Sigmoid colon (tissue), 7 donors: ENCODE measurements at places on chromosomes 13 and 19. TPM values are rescaled to one million over a fixed set of nuclear protein-coding genes. Genes with fewer than 3 reads are reported as not detected.
A peak's percentile ranks its signal among the peaks of the same experiment; 100 is the strongest.

DNA sequence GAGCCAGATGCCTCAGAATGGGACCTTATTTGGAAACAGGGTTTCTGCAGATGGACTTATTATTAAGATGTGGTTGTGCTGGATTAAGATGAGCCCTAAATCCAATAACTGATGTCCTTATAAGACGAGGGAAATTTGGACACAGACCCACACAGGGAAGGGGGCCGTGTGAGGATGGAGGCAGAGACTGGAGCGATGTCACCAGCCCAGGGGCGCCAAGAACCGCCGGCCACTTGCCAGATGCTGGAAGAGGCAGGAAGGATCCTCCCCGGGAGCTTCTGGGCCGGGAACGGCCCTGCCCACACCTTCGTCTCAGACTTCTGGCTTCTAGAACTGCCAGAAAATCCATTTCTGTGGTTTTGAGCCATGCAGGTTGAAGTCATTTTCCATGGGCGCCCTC lies 26.6 kb downstream of the GNG7 start:
- no peak for DNase-seq

DNA sequence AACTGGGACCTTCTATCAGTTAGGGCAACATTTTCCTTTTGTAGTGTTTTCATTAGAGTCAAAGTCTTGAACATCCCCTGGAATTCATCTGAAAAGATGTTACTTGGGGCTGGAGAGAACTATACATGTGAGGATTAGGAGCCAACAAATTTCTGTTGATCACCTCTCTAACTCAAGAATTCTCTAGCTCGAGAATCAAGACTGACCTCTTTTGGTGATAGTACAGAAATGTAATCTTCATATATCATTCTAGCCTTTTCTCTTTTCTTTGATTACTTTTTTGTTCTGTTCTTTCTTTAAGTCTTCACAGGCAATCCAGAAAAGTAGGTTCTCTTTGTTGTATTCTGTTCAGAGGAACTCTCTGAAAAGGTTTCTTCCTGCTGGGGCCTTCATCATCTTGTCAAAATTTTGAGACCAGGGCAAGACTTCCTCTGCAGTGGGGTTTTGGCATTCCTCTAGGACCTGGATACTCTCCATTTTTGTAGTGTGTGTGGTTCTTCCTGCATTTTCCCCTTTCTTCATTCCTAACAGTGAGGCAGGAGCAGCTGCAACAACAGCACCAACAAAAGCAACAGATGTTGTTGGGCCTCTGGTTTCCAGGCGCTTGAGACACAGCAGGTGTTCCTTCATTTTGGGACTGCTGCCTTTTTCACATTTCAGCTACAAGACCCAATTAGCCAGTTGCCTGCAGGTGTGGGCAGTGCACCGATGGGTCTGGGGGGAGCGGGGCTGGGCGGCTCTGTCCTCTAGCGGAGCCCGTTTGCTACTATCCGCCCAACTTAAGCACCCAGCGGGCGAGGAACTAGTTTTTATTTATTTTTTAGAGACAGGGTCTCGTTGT lies 26.2 kb downstream of the ELF1 start:
- no peak for DNase-seq

- no peak for DNase-seq
These were observed 14.6 kb downstream of the CSNK1A1L start for GRCh38 chr13:37090912-37091311.

- no peak for DNase-seq
These were observed 724 bp upstream of the ZNF780A start for GRCh38 chr19:40091205-40092129.

- no peak for DNase-seq
These were observed 25.4 kb upstream of the NANOS2 start for GRCh38 chr19:45939792-45940514.

DNA sequence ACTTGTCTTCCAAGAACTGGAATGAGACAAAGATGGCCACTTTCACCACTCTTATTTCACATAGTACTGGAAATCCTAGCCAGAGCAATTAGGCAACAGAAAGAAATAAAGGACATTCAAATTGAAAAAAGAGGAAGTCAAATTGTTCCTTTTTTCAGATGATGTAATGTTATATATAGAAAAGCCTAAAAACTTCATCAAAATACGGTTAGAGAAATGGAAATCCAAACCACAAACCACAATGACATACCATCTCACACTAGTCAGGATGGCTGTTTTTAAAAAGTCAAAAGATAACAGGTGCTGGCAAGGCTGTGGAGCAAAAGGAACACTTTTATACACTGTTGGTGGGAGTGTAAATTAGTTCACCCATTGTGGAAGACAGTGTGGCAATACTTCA lies 113.3 kb upstream of the SPRY2 start:
- no peak for DNase-seq

GRCh38 chr13:106617561-106617960 lies 49.6 kb upstream of the ARGLU1 start:
- DNase-seq, result no peak

- no peak for DNase-seq
These were observed 42.7 kb upstream of the SLC15A1 start for GRCh38 chr13:98795220-98795619.

- DNase-seq, result peak; percentile 80
These were observed 4.0 kb upstream of the UBE2M start for GRCh38 chr19:58562122-58563033.

GRCh38 chr13:72737033-72737432 lies 9.3 kb downstream of the BORA start:
- DNase-seq, result no peak

DNA sequence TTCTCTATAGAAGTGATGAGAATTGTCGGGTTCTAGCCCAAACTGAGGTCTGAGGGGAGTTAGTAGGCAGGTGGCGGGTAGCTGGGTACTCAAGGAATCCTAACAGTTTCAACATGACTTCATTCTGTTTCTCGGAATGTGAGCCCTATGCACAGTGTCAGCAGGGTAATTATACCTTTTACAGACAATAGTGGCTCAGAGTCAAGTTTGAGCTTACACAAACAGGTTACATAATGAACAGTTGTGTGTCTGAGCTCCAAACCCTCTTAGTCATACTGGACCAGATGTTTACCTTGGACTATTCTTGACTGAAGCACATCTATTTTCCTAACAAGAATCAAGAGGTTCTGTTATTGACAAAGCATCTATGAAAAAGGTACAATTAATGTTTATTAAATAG lies 1066.7 kb upstream of the PCDH20 start:
- DNase-seq, result no peak

DNA sequence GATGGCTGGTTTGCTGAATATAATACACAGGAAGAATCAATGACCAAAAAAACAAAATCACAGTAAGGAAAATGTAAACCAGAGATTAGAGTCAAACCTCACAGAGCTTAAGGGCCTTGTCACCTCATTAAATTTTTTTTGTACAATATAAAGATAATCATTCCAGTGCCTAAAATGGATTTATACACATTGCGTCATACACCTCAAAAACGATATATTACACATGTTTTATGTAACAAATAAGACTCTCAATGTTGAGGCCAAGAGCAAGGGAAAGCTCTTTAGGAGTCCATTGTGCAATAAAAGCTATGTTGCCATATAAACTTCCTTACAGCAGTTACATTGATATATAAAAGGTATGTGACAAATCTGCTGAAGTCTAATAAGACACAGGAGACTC lies 856.7 kb upstream of the SLITRK1 start:
- no peak for DNase-seq

DNA sequence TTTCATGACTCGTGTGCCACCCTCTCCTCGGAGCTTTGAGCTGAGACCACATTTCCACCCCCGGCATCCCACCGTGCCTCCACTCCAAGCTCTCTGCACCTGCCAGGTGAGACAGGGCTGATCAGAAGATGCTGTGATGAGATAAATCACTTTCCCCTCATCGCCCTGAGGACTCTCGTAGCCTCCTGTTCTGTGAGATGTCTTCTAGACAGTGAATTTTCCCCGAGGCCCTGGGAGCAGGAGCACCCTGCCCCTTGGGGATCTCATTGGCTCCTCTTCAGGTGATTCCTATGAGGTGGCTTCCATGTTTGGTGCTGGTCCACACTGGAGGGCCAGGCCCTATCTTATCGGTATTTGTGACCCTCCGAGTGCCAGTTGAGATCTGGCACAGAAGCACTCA lies 154.0 kb upstream of the TSHZ3 start:
- no peak for DNase-seq

- DNase-seq, result no peak
These were observed 7.1 kb downstream of the KCNN4 start for GRCh38 chr19:43773725-43774102.

GRCh38 chr19:42267644-42268141 lies 1.4 kb upstream of the CIC start:
- DNase-seq, result peak; percentile 61

GRCh38 chr13:26310003-26310402 lies 56.1 kb downstream of the CDK8 start:
- DNase-seq, result no peak

DNA sequence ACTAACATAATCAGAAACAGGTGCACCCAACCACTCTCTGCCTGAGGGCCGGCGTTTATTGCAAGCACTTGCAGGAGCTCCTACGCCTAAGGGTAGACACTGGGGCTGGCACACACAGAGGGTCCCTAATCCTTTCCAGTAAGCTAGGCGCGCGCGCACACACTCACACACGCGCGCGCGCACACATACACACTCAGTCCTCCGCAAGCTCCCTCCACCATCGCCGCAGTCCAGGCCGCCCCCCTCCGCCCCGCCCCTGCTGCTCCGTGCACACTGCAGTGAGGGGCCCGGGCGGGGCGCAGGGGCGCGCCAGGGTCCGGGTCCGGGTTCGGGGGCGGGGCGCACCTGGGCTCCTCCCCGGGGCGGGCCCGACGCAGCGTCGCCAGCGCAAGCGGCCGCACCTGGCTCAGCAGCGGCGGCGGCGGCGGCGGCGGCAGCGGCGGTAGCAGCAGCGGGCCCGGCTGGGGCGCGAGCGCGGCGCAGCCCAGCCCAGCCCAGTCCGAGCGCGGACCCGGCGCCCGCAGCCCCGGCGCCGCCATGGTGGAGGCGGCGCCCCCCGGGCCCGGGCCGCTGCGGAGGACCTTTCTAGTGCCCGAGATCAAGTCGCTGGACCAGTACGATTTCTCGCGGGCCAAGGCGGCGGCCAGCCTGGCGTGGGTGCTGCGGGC lies at the start of gene CAMSAP3:
Gene CAMSAP3, plus strand, starts transcription at position 398 of the 668 bp plus-strand sequence. Its CDS starts 140 bp downstream, at position 538.
- no peak for DNase-seq

DNA sequence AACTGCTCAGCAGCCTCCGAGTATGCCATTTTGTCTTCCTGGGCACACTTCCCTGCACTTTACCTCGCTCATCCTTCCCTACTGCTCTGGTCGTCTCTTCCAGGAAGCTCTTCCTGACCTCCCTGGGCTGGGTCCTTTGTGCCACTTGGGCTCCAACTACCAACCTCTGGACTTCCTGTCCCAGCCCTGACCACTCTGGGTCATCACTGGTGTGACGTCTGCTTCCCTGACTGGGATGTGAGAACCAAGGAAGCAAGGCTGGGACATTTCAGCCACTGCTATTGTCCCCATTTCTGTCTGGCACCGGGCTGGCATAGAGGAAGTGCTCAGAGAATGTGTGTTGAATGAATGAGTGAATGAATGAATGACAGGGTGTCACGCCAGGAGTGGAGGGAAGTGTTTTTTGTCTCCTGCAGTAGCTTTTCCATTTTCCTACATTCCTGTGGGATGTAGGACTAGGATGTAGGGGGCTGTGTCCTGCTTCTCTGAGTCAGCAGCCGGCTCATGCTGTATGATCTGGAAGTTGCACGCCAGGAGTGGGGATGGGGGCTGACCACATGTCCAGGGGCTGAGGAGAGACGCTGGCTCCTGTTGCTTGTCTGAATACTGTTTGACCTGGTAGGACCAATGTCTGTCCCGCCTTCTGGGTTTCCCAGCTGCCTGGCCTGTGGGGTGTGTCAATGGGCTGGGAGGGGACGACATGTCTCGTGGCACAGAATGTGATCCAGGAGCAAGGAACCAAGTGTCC lies 14.7 kb downstream of the NOVA2 start:
- DNase-seq, result no peak

DNA sequence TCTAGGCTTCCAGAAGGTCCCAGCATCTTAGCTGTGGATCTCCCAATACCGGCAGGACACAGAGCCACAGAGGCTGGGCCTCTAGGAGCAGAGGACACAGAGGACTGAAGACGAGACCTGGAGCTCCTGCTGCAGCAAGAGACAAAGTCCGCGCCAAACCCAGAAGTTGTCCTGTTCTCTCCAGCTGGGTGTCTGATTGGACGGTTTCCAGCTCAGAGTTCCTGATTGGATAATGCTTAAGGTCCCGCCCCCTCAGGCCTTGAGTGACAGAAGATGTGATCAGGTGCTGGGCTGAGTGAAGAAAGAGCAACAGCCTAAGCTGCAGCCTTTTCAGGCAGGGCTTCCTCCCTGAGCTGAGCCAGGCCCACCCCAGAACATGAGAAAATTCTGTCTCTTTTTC lies 59.9 kb upstream of the ZNF85 start:
- no peak for DNase-seq

DNA sequence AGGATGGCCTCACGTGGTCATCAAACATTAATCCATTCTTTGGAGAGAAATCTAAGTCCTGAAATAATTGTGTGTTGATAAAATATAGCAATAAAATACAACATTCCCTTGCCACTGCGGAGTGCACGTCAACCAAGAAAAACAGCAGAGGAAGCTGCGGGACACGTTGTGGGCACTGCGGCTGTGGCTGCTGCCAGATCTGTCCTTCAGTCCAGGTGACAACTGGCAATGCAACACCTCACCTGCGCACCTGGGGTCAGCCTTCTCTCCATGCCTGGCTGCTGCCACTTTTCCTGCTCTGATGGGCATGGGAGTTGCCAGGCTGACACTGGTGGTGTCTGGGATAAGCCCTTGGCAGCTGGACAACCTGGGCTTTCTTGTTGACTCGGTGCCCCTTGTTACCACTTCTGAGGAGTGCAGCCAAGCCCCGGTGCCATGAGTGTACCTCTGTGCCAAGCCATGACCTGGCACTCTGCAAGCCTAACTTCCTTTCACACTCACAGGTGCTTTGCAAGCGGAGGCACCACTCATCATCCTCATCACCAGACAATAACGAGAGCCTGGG lies 251.6 kb upstream of the TSHZ3 start:
- DNase-seq, result no peak

- no peak for DNase-seq
These were observed 4.9 kb downstream of the UBL3 start for GRCh38 chr13:29845440-29846056.

Gene STK11
- 46.7 TPM for total RNA-seq

Gene LGI4
- 47.1 TPM for total RNA-seq

Gene SPATA13
- total RNA-seq, result 26.8 TPM

Gene PTGIR
- total RNA-seq, result 2.0 TPM

Gene CEACAM3
- total RNA-seq, result not detected

Gene MCF2L
- total RNA-seq, result 11.9 TPM

Gene ZNF428
- 33.5 TPM for total RNA-seq

Gene ACER1
- total RNA-seq, result not detected

Gene TPTE2
- not detected for total RNA-seq

Gene SMIM17
- 4.7 TPM for total RNA-seq

Gene TSPAN16
- not detected for total RNA-seq
